ENCODE measurements at places on chromosomes 1 and 21.

DNA sequence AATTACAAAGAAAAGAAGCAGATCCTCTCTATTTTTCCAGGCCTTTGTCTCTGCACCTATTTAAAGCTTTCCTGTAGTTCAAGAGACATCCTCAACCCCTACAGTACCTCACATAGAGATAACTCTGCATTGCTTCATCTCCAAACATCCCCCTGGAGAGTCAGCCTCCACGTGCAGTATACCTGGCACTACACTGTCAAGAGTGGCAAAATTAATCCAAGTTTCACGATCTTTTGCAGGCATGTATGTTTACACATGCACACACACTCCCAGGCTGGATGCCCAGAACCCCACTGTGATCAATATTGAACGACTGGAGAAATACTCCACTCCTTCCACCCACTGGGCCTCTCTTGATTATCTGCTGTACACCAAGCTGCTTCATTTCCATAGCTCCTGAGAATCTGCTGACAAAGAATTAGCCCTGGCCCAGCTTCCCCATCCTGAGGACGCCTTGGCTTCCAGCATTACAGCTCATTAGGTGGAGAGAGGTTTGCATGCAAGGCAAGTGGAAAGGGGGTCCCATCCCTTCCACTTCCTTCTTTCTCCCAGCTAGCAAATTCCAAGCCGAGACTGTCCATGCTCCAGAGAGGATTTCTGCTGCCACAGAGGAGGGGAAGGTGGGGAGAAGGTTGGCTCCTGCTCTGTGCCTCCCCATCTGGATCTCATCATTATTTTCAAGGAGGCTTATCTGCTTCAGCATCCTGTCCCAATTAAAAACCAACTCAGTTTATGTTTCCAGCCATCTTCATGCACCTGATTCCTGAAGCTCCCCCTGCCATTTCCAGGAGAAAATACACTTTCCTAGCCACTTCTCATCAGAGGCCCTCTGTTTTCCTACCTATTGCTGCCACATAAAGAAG lies 66.5 kb upstream of the GOLT1A start:
- no peak for DNase-seq

- DNase-seq, result no peak
Observed at GRCh38 chr1:101119289-101119688, 93.7 kb upstream of the DPH5 start.

DNA sequence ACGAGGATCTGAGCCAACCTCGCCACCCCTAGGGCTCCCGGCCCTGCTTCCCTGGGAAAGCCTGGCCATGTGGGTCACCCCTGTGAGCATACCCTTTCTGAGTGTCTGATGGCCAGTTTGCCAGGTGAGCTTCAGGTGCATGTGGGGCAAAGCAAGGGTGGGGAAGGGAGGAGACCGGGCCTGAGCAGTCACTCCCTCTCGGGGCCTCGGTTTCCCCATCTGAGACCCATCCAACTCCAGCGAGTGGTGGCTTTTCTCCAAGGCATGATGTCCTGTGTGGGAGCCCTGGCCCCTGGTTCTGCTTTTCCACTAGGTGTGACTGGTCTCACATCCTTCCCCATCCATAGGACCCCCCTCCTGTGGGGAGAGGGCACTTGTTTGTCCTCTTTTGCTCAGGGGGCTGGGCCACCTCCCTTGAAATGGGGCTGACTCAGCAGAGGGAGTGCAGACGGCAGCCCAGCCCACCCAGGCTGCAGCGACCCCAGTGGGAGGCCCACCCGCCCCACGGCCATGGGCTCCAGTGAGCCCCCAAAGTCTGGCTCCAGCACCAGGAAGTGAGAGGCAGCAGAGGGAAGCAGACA lies 1.7 kb upstream of the WNT9A start:
- no peak for DNase-seq

- no peak for DNase-seq
Observed at GRCh38 chr1:89260042-89260441, 12.6 kb downstream of the GBP5 start.

- DNase-seq, result no peak
Observed at GRCh38 chr21:32299695-32300094, 1.0 kb downstream of the MRAP start.

DNA sequence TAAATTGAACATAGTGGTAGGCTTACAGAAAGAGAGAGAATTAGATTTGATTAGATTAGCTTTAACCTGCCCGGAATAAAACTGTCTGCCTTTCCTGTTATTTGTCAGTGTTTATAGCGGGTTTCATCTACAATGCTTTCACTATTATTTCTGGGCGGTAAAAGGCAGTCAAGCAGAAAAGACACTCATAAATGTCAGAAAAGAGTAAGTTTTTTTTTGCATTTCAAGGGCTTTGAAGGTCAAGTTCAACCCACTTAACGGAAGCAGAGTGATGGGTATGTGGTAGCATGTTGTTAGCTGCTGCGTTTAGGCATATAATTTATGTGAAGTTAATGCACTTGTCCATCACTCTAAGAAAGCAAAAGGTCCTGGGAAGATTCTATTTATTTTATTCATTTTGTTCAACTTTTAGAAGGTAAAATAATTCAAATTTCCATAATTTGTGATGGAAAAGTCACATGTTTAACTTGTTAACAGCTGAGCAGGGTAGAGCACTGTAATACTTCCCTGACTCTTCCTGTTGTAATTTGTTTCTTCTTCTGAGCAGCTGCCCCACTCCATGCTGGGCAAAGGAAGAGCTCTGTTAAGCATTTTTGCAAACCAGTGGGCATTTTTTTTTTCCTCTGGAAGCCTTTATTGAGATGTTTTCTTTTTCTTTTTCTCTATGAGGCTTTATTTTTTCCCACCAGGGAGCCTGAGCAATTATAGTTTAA lies 220.1 kb downstream of the ST6GALNAC3 start:
- no peak for DNase-seq

GRCh38 chr1:24768873-24769605 lies 23.8 kb downstream of the CLIC4 start:
- no peak for DNase-seq

DNA sequence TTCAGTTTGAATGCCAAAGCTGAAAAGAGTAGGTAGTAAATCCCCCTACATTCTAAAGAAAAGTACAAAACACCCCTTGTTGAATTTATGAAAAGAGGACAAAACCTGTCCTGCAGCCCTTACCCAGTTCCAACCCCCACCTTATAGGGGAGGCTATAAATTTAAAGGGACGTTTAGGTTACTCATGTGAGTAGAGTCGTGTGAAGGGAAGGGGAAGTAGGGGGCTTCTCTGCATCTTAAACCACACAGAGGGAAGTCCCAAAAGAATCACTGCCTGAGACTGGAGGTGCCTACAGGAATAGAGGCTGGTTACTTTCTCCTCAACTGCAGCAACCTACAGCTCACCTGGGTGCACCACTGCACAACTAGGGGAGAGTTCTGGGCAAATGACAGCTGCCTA lies 36.7 kb upstream of the KIRREL1 start:
- no peak for DNase-seq

DNA sequence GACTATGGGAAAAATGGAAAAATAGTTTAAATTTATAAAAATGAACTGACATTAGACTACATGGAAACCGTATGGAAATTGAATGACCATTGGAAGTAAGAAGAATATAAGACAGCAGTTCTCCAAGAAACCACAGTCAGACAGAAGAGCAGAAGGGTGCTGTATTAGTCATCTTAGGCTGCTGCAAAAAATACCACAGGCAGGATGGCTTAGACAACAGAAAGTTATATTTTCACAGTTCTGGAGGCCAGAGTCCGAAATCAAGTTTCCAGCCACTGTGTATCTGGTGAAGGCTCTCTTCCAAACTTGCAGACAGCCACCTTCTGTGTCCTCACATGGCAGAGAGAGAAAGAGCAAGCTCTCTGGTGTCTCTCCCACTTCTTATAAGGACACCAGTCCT lies 175.2 kb downstream of the DSCAM start:
- no peak for DNase-seq

DNA sequence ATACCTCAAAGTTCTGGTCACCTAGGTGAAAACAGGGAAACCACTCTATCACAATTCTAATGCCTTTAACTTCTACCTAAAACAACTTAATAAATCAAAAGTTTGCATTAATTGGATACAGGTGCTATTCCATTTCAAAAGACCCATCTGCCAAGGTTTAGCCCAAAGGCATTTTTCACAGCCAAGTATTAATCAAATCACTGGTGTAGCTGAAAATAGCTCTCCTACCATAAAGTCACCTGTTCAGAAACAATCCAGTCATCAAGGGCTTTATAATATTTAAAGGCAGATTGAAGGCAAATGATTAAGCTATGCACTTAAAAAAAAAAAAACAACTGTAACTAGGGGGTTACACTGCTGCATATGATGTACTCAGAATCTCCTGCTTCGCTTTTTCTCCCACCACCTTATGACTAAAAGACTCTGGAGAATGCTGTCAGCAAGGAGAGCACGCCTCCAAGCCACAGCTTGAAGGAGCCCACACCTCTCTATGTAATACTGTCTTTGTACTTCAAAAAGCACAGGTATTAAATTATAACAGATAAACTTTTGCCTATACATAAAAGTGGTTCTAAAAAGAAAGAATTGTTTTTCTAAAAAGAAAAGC lies 20.5 kb downstream of the KIAA0319L start:
- no peak for DNase-seq

DNA sequence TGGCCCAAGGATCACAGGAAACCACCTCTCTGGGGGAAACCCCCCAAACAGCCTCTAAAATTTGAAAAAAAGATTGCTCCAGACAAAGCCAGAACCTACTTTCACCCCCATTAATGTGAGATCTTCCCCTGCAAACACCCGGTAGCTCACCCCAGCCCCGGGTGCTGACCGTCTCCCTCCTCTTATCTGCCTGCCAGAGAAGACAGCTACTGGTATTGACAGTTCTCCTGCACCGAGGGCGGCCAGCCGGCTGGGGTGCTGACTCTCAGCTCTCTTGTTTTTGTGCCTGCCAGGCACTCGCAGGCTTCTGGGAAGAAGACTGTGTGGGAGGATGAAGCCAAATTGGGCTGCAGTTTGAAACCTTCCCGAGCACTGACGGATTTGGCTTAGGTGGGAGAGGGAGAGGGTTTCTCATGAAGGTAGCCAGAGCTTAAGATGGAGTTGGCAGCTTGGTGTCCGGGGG lies 48.2 kb downstream of the RASSF5 start:
- DNase-seq, result no peak

DNA sequence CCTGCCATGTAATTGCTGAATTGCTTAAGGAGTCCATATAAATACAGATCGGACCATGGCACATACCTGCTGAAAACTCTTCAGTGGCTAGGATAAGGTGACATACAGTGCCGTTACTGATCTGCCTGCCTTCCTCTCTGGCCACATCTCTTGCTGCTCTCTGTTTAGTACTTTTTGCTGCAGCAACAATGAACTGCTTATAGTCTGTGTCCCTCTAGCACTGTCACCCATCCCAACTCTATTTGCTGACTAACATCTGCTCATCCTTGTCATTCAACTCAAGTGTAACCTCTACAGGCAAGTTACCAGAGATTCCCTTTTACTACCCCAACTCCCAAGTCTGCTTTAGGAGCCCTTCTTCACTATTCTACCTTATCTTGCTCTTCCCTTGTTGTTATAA lies 65.6 kb downstream of the GTF2B start:
- no peak for DNase-seq

GRCh38 chr1:170518965-170519364 lies 13.0 kb upstream of the GORAB start:
- DNase-seq, result no peak

DNA sequence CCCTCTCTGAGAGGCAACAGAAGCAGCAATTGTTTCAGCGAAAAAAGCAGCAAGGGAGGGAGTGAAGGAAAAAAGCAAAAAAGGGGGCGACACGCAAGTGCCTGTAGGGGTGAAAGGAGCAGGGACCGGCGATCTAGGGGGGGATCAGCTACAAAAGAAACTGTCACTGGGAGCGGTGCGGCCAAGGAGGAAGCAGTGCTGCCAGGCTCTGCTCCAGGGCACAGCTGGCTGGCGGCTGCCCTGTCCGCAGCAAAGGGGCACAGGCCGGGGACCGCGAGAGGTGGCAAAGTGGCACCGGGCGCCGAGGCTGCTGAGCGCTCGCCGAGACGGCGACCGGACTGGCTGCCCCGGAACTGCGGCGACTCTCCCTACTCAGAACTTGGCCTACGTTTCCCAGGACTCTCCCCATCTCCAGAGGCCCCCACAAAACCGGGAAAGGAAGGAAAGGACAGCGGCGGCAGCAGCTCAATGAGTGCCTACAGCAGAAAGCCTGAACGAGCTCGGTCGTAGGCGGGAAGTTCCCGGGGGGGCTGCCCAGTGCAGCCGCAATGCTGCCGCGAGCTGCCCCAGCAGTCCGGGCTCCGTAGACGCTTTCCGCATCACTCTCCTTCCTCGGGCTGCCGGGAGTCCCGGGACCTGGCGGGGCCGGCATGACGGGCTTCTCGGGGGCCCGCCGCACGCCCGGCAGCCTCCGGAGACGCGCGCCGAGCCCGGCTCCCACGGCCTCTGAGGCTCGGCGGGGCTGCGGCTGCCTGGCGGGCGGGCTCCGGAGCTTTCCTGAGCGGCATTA lies 1.0 kb upstream of the CDKN2C start:
- DNase-seq, result no peak

GRCh38 chr1:175783126-175783722 lies 39.8 kb upstream of the TNR start:
- DNase-seq, result no peak

DNA sequence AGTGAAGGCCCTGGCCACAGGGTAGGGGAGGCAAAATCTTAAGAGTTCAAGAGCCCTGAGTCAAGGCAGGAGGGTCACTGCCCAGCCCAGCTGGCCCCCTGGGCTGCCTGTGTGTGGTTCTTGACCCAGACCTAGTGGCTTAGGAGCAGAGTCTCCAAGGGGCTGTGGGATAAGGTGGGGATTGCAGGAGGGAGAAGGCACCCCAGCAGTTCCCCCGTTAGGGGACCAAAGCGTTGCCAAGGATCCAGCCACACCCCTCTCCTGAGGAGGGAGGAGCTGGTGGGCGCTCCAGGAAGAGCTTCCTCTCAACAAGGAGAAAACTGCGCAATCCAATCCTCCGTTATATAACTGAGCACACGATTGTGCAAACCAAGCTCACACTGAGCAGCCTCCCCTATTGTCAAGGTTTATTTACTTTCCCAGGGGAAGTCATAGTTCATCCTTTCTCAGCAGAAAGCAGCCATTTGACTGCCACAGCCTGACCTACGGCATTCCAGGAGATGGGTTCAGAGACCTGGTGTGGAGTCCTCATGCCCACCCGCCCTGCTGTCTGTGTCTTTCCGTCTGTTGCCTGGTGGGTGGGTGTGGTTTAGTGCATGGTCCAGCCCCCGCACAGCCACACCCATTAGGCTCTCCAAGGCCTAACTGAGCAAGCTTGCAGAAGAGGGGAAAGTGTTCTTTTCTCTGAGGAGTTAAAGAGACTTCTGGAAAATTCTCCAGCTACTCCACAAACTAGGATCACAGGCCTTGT lies 3.5 kb downstream of the EPHX1 start:
- peak; percentile 76 for DNase-seq

- DNase-seq, result no peak
Observed at GRCh38 chr1:247639381-247639981, 34.1 kb downstream of the OR2G3 start.

- DNase-seq, result no peak
Observed at GRCh38 chr1:110787328-110788071, 85.4 kb upstream of the CD53 start.

- no peak for DNase-seq
Observed at GRCh38 chr1:167815650-167816049, 93.9 kb downstream of the MPZL1 start.

- DNase-seq, result no peak
Observed at GRCh38 chr1:88973520-88974137, 18.8 kb downstream of the KYAT3 start.

- no peak for DNase-seq
Observed at GRCh38 chr1:222023025-222023424, 281.1 kb upstream of the DUSP10 start.

- DNase-seq, result no peak
Observed at GRCh38 chr1:201945863-201946223, 505 bp downstream of the LMOD1 start.

GRCh38 chr1:199546323-199546722 lies 481.2 kb upstream of the NR5A2 start:
- no peak for DNase-seq

- no peak for DNase-seq
Observed at GRCh38 chr1:111364690-111365089, 62.8 kb downstream of the OVGP1 start.

Measured in smooth muscle cell of the brain vasculature (primary cell).